ENCODE measurements at places on chromosomes 11 and 22. TPM values are rescaled to one million over a fixed set of nuclear protein-coding genes. Genes with fewer than 3 reads are reported as not detected.

The PGR gene
- 8.2 TPM for total RNA-seq

The OR5I1 gene
- total RNA-seq = not detected

The FAM180B gene
- total RNA-seq = not detected

GRCh38 chr22:25602445-25602844 is 38.0 kb downstream of the GRK3 start:
- DNase-seq = no peak

DNA sequence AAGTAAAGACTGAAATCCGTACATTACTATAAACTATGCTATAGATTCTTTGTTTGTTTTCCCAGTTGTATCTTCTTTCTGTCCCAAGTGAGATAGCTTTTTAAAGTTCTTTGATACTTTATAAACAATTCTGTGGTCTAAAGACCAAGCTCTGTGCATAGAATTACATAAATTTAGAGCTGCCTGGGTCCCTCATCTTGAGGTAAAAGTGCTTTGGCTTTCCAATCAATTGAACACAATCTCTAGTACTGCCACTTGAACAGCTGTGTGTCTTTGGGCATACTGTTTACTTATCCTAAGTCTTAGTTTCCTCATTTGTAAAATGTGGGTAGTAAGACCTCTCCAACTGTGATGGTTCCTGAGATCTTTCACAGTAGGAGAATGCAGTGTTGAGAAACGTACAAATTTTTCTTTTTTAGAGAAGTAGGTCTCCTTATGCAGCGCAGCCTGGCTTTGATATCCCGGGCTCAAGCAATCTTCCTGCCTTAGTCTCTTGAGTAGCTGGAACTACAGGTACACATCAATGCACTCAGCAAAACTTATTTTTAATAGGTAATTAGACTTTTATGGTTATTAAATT is 2.5 kb upstream of the EED start:
- no peak for DNase-seq

DNA sequence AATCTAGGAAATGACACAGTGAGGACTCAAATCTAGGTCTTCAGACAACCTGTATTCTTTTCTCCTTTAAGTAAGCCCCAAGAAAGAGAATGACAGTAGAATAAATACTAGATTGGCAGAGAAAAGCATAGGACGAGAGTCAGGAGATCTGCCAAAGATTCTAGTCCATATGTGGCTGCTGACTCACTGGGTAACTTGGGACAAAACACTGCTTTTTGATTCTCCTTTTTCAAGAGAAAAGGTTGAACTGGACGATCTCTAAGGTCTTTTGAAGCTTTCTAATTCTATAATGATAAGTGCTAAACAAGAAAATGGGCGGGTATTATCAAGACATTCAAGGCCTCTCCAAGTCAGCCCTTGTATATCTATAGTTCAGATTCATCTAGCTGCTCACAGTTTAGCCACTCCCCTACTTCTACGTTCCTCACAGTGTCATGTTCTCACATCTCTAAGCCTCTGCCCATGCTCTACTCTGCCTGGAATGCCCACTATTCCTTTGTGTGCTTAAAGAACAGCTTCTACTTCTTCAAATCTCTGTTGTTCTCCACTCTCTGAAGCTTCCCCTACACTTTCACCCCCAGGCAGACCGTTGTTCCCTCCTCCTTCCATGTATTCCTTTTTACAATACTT is 53.0 kb downstream of the RELT start:
- DNase-seq = no peak

GRCh38 chr11:11850668-11851067 is 8.9 kb downstream of the USP47 start:
- DNase-seq = no peak

GRCh38 chr11:131951121-131951520 is 580.7 kb downstream of the NTM start:
- DNase-seq = no peak

- no peak for DNase-seq
Measured at GRCh38 chr22:46418827-46419226, 83.3 kb downstream of the TRMU start.

The DCDC1 gene
- not detected for total RNA-seq

DNA sequence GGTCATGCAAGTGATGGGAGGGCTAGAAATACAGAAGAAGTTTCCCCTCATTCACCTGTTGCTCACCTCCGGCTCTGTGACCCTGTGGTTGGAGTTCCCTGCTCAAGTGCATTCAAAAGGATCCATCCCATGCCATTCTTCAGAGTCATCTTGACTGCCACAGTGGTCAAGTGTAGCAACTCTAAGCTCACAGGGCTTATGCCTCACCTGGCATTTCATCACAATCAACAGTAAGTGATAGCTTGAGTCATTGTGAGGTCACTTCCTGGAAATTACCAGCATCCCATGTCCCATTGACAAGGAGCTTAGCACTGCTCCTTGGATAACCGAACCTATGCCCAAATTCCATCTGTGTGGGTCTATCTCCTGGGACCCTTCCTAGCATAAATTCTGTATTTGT is 55.6 kb downstream of the OR4C45 start:
- DNase-seq = no peak

- no peak for DNase-seq
Measured at GRCh38 chr11:5159806-5160205, 5.2 kb upstream of the OR52A1 start.

The ASCL3 gene
- not detected for total RNA-seq

- no peak for DNase-seq
Measured at GRCh38 chr22:45533703-45534102, 31.0 kb downstream of the FBLN1 start.

The RASGRP2 gene
- 44.5 TPM for total RNA-seq

GRCh38 chr11:110786226-110786902 is 74.1 kb upstream of the ARHGAP20 start:
- no peak for DNase-seq

The RRP7A gene
- 16.0 TPM for total RNA-seq

The OR2AT4 gene
- total RNA-seq = not detected

The SLC22A24 gene
- total RNA-seq = not detected

The ABCC8 gene
- 2.1 TPM for total RNA-seq

DNA sequence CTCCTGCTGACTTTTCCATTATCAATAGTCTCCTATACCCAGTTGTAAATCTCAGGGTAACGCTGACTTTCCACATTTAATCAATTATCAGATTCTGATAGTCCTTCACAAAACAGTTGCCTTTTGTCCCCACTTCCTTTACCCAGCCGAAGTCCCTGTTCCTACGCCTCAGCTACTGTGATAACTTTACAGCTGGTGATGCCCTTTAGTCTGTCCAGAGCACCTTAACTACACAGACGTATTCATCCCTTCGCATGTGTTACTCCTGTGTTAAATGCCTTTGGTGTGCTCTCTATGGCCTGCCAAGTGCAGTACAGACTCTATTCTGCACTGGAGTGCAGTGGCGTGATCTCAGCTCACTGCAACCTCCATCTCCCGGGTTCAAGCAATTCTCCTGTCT is 20.2 kb downstream of the SSH3 start:
- DNase-seq = no peak

Measured in left ventricle myocardium superior (tissue), 1 donor.